ENCODE measurements at places on chromosomes 6 and 20.

- DNase-seq = no peak
Observed at GRCh38 chr20:37228656-37229055, 33.0 kb downstream of the GHRH start.

DNA sequence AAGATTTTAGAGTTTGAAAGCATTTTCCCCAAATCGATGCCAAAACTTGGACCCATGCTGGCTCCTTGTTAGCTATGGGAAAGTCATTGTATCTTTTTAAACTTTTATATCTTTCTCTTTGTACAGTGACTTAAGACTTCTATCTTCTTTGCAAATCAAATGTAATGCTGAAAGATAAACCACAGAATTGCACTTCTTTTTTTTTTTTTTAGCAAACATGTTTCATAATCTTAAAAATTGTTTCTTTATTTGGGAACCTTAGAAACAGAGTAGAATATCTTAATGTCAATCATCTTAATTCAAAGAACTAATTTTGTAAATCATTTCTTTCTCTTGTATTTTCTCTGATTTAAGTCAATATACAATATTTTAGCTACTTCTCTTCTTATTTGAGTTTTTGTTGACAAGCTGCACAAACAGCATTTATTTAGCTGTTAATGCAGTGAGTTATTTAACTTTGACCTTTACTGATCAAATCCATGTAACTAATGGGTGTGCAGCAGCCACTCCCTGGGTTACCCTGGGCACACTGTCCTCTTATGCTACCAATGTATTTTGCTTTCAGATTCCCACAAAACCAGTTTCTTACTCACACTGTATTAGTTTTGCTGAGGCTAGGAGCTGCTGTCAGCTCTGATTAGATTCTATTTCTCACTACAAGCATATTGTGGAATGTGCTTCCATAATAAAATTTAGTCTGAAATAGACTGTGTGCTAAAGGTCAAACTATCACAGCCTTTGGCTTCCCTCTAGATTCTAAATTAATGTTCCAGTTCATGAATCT lies 279.6 kb downstream of the ADGB start:
- no peak for DNase-seq

- DNase-seq = no peak
Observed at GRCh38 chr6:46891252-46891795, 30.4 kb downstream of the ADGRF5 start.

- no peak for DNase-seq
Observed at GRCh38 chr20:33391722-33392415, 9.4 kb downstream of the CDK5RAP1 start.

- DNase-seq = no peak
Observed at GRCh38 chr20:20939006-20939405, 167.2 kb downstream of the LINC00237 start.

DNA sequence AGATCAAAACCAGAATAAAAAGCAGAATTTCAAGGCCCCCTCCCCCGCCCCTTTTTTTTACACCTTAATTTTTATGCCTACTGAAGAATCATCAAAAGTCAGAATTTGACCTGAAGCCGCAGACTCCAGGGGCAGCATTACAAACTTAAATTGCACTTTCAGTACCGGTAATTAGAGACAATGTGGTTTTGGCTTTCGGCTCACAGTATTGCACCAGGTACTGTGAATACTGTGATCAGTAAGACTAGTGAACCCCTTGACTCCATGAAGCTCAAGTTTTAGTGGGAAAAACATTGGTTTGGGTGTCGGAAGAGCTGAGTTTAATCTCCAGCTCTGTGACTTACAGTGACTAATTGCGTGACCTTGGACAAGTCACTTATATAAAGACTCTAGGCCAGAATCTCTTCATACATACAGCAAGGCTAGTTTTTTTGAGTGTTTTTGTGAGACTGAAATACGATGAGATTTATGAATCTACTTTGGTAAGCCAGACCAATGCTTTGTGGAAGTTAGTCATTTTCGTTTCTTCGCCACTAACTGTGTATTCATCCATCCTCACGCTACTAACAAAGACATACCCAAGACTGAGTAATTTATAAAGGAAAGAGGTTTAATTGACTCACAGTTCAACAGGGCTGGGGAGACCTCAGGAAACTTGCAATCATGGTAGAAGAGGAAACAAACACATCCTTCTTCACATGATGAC lies 114.7 kb downstream of the SASH1 start:
- no peak for DNase-seq

DNA sequence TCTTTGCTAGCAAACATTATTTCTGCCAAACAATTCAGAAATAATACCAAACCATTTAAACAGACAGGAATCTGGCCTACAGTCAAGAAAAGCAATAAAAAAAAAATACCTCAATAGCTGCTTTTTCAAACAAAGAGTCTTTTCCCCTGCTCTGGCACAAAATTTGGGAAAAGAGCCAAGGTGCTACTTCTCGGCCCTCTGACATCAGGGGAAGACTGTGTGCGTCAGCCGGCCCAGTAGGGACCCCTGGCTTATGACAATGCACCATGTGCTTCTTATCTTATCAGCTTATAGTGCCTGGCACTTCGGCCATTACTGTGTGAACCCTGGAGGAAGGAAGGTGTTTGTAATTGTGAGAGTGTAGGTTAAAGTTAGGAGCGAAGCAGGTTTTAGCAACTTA lies 89.4 kb downstream of the PDE10A start:
- DNase-seq = no peak

DNA sequence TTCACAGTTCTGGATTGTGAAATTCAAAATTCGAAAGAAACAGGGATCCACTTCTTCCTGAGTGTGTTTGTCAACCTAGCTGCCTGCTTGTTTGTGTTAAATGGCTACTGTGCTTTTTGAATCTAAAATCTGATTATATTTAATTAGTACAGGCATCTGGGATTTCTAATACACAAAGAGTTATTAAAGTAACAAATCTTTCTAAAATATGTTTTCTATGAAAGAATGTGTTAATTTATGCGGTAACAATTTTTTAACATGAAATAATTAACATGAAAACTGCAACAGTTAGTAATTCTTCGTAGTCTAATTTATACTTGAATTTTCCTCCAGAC lies 81.2 kb upstream of the TRAF3IP2 start:
- DNase-seq = no peak

- no peak for DNase-seq
Observed at GRCh38 chr6:3569816-3570215, 113.0 kb upstream of the SLC22A23 start.

- no peak for DNase-seq
Observed at GRCh38 chr6:123169774-123170095, 173.7 kb downstream of the CLVS2 start.

- DNase-seq = no peak
Observed at GRCh38 chr6:36301085-36301658, 31.3 kb downstream of the PNPLA1 start.

All from activated gamma-delta T cell treated with Interleukin-2 at 50 U/mL for 16 hours (primary cell).